Hematopoietic multipotent progenitor cell (in vitro differentiated cells): ENCODE measurements at places on chromosomes 2 and 18.
A peak's percentile ranks its signal among the peaks of the same experiment; 100 is the strongest.

DNA sequence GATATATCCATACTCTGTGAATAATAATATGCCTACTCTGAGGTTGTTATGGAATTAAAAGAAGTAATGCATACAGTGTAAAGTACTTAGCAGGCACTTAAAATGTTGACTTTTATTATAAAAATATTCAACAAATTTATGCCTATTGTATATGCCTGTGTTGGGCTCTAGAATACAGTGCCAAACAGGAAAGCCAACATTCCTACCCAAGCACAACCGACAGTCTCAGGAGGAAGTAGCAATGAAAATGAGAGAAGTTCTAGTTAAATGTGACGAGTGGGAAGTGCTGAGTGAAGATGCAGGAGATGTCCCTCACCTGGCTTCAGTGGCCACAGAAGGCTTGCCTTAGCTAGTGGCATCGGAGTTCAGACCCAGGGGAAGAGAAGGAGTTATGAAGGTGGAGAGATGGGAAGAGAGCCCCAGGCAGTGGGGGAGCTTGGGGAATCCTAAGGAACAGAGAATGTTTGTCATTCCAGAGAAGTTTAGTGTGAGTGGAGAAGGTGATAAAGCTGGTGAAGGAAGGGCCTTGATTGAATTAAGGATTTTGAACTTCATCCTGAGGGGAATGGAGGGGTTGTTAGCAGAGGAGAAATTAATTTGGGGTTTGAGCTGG, 105.4 kb upstream of the CNGA3 start:
- no peak for DNase-seq

- DNase-seq = no peak
Measured at GRCh38 chr2:99981840-99982239, 160.6 kb downstream of the AFF3 start.

DNA sequence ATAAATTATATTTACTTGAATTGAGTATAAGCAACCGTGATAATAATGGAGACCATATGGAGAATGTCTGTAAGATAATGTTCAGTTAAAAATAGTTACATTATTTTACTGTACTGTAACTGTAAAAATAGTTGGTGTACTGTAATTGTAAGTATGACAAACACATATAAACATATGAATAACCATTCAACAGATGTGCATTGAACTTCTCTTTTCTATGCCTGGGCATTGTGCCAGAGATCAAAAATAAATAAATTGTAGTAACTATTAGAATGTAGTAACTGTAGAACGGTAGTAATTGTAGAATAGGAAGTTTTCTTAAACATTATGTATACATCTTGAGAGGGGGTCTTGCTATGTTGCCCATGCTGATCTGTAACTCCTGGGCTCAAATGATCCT, 287.4 kb upstream of the EPAS1 start:
- DNase-seq = no peak

DNA sequence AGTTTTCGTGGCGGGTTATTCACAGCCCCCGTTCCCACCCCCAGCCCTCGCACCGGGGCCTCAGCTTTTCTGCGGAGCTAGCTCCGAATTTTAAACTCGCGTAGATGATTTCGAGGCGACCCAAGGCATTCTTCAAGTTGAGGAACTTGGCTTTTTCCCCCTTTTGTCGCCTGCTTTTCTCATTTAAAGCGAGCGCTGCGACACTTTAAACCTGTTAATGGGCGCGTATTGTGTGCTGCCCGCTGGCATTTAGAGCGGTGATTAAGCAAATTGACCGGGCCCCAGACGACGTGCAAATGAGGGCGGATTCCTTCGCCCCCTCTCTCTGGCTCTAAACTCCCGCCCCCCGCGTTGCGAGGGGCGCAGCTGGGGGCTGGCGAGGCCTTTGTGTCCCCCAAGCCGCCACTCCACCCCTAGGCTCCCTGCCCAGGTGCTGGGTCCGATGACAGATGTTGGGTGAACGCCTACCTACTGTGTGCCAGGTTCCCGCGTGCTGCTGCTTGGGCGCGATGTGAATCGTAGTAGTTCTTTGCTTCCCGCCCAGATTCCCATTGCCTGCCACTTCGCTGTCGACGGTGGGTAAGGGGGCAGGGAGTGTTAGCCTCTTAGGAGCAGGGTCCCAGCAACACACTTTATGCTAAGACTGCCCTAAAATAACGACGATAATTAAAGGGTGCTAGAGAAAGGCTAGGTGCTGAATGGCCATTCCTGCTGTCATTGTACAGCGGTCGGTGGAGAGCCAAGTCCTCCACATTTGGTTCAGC, 1.9 kb downstream of the TCF7L1 start:
- DNase-seq = peak; percentile 22

DNA sequence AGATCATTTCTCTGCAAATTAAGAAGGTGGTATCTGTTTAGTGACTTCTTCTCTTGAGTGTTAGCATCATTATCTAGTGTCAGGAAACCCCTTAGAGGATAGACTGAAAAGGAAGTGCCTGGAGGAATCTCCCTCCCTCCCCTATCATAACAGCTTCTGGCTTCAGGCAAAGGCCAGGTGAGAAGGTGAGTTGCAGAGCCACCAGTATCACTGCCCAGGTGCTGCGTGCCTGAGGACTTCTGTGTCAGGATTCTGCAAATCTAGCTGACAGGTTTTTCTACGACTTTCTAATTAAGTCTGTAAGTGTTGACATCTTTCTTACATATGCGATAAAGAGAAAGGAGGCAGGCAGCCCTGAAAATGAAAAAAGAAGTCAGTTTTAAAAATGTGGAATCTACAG, 111.9 kb downstream of the CCDC85A start:
- DNase-seq = no peak

DNA sequence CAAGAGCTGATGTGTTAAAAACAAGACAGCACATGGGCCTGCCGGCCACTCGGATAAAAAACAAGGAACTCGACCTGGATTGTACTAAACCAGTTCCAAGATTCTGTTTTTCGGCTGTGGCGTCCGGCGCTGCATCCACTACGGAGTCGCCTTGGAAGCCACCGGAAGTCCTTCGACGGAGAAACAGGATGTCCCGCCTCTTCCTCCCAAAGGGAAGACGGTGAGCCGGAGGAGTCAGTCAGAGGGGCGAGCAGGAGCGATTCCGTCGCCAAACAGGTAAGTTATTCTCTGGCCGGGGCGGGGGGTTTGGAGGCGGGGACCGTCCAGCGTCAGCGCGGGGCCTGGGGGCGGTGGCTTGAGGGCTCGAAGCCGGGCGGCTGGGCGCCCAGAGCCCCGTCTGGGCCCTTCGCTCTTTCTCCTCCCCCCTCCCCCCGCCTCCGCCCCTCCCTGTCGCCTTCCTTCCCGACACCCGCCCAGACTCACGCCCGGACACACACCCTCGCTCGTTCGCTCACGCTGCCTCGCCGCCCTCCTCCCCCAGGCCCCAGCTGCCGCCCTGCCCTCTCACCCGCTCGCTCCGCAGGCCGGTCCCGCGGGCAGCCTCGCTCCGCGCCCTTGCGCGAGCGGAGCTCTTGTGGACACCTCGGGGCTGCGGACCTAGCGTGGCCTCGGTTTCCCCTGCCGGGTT, at the start of gene ZNF407:
TSS of gene ZNF407 (plus strand) at position 209 of the 688 bp plus-strand sequence. CDS start 33,150 bp downstream, outside the sequence.
- peak; percentile 92 for DNase-seq

GRCh38 chr2:207319316-207319715, 153.6 kb upstream of the KLF7 start:
- no peak for DNase-seq

DNA sequence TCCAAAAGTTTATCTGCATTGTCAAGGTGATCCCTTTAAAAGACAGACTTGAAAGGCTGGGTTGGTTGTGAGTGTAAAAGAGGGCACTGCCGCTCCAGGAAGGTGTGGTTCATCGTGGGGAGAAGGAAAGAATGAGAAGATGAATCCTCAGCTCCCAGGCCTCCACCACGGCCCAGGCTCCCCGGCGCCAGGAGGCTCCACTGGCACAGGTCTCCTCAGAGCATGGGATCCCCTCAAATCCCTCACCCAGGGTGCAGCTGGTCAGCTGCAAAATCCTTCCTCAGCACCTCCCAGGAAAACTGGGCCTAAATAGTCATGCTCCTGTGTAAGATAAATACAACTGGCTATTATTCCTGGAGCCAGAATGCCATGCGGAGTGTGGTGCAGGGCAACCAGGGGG, 221.1 kb downstream of the ZNF516 start:
- no peak for DNase-seq

GRCh38 chr2:138365581-138365980, 136.0 kb upstream of the SPOPL start:
- DNase-seq = no peak

- no peak for DNase-seq
Measured at GRCh38 chr2:12867631-12868287, 151.0 kb downstream of the TRIB2 start.

- DNase-seq = no peak
Measured at GRCh38 chr2:143475041-143475776, 346.0 kb downstream of the ARHGAP15 start.

GRCh38 chr2:69624611-69625010, 18.9 kb downstream of the AAK1 start:
- no peak for DNase-seq

DNA sequence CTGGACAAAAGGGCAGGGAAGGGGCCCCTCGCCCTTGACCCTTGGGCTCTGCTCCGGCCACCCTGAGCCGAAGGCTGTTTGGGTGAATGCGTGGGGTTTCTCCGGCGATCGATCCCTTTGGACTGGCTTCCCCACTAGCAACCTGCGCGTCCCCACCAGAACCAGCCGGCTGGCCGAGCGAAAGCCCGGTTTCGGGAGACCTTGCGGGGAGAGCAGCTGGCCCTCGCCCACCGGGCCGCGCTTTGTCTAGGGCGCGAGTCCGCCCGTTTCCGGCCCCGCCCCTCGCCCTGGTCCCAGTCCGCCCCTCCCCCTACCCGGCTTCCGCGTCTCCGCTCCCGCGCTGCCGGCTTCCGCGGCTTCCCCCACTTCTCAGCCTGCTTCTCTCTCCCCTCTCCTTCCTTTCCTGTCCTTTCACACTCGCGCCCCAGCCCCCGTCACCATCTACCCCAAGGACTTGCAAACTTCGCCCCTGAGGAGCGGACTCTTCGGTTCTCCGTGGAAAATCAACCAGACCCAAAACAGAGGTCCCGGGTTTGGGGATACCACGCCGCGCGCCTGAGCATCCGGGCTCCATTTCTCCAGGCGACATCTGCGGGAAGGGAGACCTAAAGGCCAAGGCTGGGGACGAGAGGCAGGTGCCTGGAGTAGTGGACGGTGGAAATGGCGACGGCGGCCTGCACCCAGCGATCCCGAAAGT, 48.0 kb upstream of the ATP6V1B1 start:
- DNase-seq = no peak
